ENCODE measurements at places on chromosomes 7 and 10.

DNA sequence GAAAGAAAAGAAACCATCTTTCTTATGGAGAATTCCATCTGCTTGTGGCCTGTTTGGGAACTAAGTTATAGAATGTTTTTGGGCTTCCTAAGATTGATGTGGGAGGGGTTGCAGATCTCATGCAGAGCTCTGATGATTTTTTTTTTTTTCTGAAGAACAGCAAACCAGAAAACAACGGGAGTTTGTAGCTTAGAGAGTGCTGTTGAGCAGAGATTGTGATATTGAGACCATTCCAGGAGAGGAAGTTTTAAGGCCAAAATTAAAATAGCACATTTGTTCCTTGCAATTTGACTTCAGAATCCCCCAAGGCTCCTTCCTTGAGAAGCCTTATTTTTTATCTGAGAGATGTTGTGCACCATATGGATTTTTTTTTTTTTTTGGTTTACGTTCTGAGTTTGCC lies 159.5 kb upstream of the NRP1 start:
- DNase-seq: no peak

DNA sequence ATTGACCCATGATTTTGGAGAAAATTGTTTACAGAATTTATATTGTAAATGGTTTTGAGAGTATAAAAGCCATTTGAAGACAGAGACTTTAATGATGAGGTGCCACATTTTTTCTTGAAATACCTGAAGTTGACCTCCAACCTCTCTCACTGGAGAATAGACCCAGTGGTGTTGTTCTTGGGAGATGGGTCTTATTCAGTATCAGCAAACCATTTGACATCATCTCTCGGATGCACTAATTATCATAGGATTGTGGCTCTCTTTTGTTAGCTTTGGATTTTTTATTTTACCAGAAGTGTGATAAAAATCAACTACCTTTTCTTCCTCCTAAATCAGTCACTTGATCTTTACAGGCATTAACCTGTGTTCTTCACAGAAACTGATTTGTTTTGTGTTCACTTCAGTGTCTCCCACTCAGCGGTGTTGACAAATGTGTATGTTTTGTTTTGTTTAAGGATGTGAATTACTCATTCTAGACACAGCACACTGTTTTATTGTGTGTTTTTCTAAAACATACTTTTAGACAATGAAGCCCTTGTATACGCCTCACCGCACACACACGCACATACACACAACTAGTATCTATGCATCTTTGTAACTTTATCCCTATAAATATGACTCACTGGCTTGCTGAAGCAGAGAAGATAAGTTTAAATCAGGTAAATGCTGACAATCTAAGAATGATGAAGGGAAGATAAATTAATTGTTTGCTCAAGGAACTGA lies 455.6 kb downstream of the INHBA start:
- no peak for DNase-seq

- no peak for DNase-seq
Measured at GRCh38 chr7:24199978-24200377, 84.0 kb upstream of the NPY start.

DNA sequence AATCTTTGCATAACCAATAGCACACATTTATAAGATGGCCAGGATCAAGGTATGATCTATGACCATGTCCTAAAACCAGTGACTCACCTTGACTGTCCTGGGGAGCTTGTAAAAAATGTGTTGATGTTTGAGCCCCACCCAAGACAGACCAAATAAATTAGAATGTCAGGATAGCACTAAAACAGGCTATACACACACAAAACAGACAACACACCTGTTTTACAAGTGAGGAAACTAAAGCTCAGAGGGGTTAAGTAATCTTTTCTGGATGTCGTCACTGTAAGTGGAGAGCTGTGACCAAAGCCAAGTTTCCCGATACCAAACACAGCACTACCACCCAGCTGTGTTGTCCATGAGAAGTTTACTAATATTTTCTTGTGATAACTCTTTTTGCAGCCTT lies 84.5 kb downstream of the AVL9 start:
- DNase-seq: no peak

DNA sequence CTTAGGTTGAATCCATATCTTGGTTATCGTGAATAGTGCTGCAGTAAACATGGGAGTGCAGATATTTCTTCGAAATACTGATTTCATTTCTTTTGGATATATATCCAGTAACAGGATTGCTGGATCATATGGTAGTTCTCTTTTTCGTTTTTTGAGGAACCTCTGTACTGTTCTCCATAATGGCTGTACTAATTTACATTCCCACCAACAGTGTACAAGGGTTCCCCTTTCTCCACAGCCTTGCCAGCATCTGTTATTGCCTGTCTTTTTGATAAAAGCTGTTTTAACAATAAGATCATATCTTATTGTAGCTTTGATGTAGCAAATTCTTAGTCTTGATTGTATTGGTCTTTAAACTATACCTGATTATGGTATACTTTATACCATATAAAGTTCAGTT lies 45.3 kb downstream of the ZNRF2 start:
- DNase-seq: no peak

DNA sequence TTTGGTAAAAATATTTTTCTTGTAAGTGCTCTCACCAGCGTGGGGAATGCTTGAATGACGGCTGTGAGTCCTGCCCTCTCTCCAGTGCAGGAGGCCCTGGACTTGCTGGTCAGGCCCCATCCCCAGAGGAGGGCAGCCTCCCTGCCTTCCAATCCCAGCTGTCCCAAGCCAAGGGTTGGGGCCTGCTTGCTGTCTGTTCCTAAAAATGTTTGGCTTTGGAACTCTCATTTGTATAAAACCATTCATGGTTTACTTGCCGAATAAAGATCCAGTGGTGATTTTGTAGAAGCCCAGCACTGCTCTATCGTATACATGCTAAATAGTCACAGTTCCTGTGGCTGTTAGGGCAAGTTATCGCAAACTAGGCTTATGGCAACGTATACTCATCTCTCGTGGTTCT lies 121.7 kb downstream of the GLRX3 start:
- no peak for DNase-seq

GRCh38 chr7:20238754-20239324 lies 21.7 kb upstream of the MACC1 start:
- no peak for DNase-seq

DNA sequence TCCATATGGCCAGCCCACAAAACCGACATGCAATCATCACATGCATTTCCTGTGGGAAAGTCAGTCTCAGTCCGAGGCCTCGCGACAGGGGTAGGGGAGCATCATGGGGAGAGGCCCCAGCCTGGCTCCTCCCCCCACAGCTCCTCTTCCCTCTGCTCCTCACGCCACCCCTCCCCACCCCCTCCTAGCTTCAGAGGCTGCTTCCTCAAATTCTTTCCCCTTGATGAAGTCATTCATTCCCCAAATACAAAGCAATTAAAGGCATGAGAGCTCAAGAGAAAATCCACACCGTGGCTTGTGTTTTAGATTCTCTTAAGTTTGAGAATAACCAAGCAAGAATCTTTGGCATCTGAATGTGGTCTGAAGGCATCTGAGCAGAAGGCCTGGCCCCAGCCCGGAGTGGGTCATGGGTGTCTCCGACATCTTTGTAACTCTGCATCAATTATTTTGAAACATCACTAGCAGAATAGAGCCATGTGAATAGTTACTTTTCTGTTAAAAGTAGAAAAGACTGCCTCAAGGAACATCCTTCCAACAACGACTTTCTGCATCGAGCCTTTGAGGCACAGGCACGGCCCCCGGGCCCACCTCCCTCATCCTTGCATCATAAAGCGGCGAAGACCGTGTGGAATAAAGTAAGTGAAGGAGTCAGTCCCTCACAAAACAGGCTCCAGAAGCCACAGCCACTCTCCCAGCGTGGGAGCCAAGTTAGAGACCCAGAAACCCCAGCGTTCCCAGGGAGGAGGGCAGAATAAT lies 90.9 kb downstream of the DIP2C start:
- DNase-seq: no peak

Data from stimulated activated CD8-positive, alpha-beta memory T cell treated with anti-CD3 and anti-CD28 coated beads, Interleukin-7, amount 100 ng/mL, for 1 hour (primary cell).